Pancreas (tissue), 10 donors: ENCODE measurements at places on chromosomes 12 and 14.

GRCh38 chr14:92990456-92991430 lies 67.8 kb downstream of the CHGA start:
- peak; percentile 50 for DNase-seq

DNA sequence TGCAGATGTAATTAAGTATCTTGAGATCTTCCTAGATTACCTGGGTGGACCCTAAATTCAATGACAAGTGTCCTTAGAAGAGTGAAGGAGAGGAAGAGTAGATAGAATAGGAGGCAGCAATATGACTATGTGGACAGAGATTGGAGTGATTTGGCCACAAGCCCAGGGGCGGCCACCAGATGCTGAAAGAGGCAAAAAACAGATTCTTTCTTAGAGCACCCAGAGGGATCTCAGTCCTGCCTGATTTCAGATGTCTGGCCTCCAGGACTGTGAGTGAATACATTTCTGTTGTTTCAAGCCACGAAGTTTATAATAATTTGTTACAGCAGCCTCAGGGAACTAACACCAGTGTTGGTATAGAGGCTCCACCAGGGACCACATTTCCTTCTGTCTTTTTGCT lies 67.3 kb downstream of the DACT1 start:
- DNase-seq, result no peak

DNA sequence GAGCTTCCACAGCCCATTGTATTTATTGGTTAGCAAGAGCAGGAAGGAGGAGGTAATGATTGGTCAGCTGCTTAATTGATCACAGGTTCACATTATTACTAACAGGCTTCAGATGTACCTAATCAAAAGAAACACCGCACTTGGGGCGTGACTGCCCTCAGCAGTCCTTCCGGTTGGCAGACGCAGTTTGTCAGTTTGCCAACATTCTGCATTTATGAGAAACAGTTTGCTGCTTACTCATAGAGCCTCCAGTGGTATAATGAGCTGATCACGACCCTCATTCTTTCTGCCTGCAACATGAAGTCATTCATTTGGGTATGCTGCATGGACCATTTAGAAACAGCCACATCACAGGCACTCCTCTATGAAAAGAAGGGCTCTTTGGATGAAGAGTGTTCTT lies 42.5 kb upstream of the PPM1H start:
- no peak for DNase-seq

DNA sequence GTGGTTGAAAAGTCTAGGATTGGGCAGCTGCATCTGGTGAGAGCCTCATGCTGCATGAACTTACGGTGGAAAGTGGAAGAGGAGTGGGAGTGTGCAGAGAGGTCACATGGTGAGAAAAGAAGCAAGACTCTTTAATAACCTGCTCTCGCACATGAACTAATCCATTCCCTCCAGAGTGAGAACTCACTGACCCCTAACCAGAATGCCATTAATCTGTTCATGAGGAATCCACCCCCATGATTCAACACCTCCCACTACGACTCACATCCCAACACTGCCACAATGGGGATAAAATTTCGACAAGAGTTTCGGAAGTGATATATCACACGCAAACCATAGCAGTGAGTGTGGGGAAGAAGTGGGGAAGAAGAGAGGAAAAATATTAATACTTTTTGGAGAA lies 377.4 kb downstream of the NAV3 start:
- no peak for DNase-seq
